ENCODE measurements at places on chromosomes 16 and 17.
A peak's percentile ranks its signal among the peaks of the same experiment; 100 is the strongest.

DNA sequence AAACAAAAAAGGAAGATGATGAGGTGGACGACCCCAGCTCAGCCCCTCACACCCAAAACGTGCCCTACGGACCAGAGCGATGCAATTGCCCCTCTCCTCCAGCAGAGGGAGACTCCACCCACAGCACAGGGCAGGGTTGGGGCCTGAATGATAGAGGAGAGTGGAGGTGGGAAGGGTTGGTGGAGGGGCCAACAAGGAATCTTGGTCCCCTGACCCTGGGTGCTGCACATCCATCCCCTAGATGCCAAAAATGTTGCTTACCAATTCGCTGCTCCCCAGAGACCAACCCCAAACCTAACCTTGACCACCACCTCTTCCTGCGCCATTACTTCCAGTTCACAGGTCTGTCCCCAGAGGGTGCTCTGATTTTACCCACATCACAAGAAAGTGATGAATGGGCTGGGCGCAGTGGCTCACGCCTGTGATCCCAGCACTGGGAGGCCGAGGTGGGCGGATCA, 12.9 kb downstream of the P2RX5 start:
- peak; percentile 68 for DNase-seq

DNA sequence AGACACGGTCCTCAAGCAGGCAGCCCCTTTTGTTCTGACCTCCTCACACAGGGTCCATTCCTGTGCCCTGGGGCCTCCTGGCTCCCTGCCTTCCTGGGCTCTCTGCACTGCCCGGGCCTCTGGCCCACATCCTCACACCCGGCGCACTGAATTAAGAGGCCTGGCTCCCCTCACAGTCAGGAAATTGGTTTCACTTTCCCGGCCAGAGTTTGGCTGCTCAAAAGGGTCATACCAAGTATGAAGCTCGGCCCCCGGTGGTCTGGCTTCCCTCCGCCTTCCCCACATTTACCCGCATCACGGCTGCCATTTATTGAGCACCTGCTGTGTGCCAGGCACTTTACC, 220.0 kb downstream of the NTN1 start:
- DNase-seq = no peak

GRCh38 chr16:81456523-81457325, 12.1 kb downstream of the CMIP start:
- no peak for DNase-seq

DNA sequence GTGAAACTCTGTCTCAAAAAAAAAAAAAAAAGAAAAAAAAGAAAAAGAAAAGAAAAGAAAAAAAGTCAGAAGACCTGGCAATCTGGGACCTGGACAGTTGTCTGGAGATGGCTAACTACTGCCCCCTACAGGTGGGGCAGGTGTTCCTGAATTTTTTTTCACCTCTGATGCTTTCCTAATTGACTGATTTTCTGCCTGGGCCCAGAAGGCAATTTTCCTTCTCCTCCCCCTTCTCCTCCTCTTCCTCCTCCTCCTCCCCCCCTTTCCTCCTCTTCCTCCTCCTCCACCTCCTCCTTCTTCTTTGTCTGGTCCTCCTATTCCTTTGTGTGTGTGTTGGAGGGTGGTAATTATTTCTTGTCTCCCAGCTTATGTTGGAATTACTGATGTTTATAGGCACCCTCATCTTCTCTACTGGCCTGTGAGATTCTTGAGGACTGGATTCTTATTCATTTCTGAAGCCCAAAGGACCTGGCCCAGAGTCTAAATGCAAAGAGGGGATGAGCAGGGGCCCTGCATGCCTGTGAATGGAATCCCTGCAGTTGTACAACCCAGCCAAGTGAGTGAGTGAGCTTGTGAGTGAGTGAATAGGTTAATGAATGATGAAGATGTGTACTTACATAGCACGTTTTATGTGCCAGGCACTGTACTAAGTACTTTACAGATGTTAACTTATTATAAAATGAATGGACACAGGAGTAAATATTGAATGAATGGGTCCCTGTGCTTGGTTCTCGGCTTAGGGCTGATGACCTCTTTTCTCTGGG, 26.9 kb downstream of the IRX5 start:
- peak; percentile 2 for DNase-seq

DNA sequence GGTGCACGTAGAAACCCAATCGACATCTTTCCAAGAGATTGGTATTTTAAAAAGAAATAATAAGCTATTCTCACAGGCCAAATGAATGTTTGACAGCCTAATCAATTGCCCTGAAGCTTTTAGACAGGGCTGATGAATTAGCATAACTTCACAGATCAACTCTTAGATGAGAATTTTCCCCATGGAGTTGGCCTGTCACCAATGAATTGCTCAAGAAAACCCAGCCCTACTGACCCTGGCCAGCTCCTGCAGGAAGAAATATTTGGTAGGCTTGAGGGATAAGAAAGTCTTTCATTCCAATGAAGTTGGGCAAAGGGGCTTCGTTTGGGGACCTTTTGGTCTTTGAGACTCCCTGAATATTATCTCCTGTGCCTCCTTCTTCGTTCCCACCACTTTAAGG, 23.4 kb upstream of the SEC14L1 start:
- DNase-seq = no peak

GRCh38 chr17:10126616-10127501, 71.5 kb downstream of the GAS7 start:
- DNase-seq = no peak

DNA sequence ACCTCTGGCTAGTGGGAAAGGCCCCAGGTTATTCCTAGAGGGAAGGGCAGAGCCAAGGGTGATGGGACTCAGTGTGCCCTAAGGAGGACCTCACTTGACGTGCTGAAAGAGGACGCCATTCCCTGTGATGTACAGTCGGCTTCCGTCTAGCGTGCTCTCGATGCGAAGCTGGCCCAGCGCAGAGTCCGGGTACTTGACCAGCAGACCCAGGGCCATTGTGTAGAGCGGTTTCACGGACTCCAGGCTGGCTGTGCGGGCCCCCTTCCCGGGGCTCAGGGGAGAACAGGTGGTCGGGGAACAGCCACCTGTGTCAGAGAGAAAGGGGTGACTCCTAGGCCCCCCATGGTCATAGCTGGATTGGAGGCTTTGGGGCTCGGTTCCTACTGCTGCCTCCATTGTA, 19.9 kb downstream of the PLEKHG4 start:
- DNase-seq = no peak

GRCh38 chr16:12500771-12501170, 302.9 kb downstream of the CPPED1 start:
- DNase-seq = no peak

DNA sequence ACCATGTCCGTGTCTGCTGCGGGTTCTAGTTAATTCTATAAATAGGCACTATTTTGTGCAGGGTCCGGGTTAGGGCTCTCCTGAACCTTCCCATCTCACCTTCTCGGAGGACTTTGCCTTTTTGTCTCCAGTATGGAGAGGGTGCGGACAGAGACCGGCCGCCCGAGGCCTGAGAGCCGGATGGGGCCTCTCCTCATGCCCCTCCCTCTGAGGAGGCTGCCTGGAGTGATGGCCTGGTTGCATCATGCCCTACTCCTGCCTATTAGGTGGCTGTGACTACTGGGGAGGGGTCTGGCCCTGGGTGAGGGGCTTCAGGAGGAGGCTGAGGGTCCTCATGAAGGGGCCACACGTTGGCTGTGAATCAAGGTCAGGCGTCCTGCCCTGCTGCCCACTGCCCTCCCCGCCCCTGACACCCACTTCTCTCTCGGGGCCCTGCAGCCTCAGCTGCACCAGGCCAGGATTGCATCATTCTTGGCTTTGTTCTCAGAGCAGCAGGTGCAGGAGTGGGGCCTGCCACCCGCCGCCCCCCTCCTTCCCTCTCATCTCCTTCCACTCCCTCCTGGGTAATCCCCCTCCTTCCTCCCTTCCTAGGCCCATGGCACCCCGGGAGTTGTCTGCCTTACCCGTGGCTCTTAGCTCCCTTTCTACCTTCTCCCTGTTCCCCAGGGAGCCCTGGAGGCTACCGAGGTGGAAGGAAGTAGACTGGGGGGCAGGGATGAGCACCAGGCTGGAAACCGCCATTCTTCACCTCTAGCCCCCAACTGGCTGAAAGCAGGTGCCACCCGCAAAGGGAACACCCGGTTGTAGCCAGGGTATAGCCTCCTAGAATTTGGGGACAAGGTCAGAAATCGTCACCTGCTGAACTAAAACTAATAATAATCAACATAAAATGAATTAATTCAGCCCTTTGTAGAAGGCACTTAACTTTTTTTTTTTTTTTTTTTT, 12.7 kb upstream of the ARHGAP23 start:
- no peak for DNase-seq

GRCh38 chr17:63823659-63824331, 3.4 kb upstream of the PSMC5 start:
- no peak for DNase-seq

DNA sequence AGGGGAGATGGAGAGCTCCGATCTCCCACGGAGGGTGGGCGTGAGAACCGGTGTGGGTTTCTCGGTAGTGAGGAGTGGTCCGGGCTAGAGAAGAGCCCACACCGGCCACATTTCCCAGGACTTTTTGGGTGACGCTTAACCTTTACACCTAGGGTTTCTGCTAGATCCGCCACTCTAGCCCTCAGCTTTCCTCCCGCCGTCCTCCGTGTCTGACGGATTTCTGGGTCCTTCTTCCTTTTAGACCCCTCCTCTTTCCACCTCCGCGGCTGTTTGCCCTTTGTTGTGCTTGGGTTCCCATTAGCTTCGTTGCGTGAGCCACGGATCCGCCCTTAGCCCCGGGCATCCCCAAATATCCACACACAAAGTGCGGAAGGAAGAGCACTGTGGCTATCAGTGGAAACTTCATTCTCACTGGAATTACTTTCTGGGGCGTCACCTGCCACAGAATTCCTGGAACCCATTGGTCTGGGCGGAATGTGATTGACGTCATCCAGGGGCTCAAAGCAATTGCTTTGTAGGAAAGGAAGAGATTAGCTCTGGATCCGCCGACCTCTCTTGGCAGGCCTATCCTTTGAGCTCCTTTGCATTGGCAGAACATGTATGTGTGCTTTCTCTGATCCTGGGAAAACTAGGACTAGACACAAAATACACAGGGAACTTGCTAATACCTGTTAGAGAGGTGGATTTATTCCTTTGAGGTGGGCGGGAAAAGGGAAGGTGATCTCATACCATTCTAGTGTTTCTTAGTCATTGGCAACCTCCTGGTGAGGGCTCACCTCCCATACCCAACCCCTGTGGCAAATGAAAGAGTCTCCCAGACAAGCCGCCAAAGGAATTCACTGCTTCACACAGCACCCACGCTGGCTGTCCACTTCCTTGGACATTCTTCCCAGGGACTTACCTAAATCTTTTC, 654 bp downstream of the TNFAIP1 start:
- DNase-seq = peak; percentile 7

- no peak for DNase-seq
Measured at GRCh38 chr17:41512546-41513167, 6.0 kb downstream of the KRT15 start.

- DNase-seq = peak; percentile 97
Measured at GRCh38 chr16:88856828-88857727, at the start of the genes GALNS and TRAPPC2L. Gene GALNS, minus strand, starts transcription at chr16:88856947. Its CDS starts 70 bp downstream, at chr16:88856877. Gene TRAPPC2L, plus strand, starts transcription at chr16:88857127. Its CDS starts 24 bp downstream, at chr16:88857151.

DNA sequence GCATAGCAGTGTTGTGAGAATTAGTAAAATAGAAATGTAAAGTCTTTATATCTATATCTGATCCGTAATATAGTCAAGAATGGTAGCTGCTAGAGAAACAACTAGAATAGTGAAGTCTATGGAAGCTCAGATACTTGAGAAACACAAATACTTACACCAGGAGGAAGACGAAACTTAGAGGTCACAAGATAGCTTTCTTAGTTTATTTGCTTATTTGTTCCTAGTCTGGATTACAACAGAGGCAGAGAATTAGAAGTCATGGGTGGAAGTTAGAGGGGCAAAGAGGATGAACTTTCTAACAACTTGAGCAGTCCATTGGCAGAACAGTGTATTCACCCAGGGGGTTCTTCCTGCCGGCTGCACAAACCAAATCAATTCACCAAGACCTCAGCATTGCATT, 13.9 kb downstream of the GNGT2 start:
- no peak for DNase-seq

DNA sequence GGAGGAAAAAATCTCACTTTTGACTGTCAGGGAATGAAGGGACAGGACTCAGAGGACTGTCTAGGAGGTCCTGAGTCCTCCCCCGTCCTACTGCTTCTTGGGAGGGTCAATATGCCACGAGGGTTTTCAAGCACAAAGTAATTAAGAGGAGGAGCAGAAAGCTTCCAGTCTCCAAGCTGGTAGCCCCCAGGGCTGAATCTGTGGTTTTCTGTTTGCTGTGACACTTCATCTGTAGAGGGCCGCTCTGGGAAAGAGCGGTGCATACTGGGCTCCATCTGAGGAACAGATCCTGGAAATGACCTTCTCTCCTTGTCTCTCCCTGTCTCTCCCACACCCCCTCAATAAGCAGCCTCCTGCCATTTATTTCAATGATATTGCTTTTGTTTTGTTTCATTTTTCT, 180.1 kb upstream of the SDK2 start:
- no peak for DNase-seq

DNA sequence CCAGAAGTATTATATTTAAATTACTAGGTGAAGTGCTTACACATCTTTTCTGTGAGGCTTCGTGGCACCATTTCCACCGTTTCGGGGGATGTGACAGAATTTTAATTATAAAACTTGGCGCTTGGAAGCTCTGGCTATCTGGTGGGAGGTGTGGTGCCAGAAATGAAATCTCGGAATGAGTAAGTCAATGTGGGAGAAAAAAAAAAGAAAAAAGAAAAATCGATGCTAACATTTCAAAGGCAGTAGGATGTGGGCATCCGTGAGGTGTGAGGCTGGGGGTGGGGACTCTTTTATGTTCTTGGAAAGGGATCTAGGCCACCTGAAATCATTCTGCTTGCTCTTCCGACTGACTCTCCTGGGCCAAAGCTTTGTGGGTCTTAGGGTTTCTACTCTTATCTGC, 21.9 kb downstream of the CPPED1 start:
- no peak for DNase-seq

- no peak for DNase-seq
Measured at GRCh38 chr16:58038219-58038641, 12.7 kb downstream of the MMP15 start.

GRCh38 chr16:13154799-13155198, 253.4 kb downstream of the SHISA9 start:
- no peak for DNase-seq

DNA sequence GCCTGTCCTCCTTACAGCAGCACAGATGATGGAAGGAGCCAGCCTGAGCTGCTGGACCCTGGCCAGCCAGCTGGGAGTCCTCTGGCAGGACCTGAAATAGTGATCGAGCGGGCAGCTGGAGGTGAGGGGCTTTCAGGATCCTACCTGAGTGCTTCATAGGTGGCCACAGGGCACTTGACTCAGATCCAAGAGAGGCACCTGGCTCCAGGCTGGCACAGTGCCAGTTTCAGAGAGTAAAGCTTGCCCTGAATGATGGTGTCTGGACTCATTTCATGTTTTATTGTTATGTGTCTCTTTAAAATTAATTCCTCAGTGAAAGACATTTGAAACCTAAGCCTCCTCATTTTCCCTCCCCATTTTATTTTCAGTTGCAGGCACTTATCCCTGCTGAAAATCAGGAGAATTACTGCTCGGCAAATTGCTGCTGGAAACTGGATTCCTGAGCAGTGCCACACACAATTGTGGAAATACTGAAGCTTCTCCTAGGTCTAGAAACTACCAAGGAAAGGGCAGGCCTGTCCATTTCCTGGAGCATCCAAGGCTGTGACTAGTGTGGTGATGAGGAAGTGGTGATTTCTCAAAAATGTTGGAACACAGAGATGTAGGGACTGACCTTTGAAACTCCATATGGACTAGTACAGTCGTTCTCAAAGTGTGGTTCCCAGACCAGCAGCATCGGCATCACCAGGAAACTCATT, 16.1 kb upstream of the ADAMTS18 start:
- DNase-seq = no peak

Data from CD4-positive, alpha-beta T cell treated with Interleukin-2 at 100 ng/mL for 4 hours (primary cell).